ENCODE measurements at places on chromosomes 6 and 20.

GRCh38 chr6:87118054-87118453 lies 23.1 kb upstream of the CGA start:
- no peak for DNase-seq

DNA sequence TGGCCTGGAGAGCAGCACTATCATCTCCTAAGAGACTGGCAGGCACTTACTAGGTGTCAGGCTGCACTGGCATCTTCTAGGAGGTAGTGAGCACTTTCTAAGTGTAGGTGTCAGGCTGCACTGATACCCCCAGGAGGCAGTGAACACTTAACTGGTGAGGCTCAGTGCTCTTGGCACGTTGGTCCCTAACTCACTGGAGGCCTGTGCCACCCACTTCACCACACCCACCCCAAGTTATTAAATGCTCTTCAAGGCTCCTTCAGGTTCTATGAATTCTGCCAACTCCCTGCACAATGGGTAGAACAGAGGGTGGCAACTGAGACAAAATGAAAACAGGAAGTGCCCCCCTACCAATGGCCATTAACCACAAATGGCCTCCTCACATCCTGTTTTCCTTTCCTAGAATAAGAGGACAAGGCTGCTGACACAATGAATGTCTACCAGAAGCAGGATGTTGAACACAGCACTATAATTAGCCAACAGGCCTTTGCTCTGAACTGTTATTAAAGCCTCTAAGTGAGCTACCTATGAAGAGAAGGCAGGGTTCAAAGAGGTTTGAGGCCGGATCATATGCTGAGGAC lies 29.4 kb downstream of the NCOA5 start:
- no peak for DNase-seq

DNA sequence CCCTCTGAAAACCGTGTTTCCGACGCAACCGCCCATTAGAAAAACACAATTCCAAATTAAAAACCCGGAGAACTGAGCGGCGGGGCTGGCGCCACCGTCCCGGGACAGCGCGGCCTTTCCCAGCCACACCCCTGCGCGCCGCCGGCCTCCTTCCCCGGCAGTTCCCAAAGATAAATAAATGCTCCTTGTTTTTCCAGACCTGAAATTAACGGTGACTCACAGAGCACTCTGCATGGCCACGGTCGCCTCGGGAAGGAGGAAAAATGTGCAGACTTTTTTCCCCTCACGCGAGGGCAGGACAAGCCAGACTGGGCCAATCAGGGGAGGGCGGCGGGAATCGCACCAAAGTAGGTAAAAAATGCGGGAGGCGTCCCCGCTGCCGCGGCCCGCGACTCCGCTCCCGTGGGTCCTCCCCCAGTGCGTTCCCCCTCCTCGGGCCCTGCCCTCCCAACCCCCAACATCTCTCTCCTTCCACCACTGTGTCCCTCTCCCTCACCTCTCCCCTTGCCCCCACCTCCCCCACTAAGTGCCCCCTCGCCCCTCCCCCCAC lies 828 bp upstream of the DSTN start:
- no peak for DNase-seq

DNA sequence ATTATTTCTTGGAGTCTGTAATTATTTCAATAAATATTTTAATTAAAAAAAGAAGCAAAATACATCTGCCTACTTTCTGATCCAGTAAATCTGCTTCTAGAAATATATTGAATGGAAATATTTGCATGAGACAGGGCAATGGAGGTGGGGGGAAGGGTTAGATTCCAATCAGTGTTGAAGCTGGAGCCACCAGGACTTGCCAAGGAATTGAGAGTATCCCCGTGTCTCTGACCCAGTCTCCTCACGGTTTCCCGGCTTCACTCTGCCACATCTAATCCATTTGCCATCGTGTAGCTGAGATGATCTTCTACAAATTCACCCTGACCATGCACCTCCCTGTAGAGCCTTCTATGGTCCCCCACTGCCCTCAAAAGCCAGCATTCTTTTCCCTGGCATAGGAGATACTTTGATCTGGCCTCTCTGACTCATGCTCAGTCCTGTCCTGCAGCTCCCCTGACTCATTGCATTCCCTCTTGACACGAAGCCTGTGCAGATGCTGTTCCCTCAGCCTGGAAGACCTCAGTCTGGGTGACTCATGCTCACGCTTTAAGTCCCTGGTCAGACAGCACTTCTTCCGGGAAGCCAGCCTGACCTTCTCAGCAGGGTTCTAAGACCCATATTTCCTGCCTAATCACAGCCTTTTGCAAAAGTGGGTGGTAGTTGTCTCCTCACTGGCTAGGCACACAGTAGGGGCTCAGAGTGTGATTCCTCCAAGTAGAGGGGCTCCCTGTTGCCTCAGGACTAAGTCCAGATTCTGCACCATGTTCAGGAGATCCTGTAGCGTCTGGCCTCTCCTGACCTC lies 23.0 kb upstream of the FKBP1A start:
- DNase-seq = no peak

DNA sequence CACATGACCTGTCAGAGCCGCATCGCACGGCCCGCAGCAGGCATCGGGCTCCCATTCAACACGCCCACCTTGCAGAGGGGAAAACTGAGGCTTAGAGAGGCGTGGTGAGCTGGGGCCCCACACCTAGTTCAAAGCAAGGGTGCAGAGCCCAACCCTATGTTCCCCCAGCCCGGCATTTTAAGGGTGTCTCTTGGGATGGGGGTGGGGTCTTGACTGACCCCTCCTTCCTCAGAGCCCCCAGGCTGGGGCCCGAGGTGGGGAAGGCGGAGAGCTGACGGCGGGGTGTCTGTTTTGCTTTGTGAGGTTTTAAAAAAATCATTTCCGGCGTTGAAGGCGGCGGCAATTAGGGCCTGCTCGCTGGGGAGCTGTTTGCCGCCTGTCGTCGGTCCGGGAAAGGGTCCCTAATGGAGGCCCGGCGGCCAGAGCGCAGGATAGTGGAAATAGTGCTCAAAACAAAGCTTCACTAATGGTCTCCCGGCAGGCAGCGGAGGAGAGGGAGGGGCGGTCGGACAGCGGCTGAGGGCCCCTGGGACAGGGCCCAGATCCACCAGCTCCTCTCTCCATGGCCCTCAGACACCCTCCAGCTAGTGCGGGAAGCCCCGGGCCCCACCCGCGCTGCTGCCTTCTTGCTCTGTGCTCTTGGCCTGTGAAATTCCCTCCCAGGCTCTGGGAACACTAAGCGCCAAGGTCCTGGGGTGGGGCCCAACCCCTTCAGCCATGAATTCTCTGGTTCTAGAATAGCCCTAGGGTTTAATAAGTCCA lies 11.9 kb downstream of the VSTM2L start:
- DNase-seq = no peak

DNA sequence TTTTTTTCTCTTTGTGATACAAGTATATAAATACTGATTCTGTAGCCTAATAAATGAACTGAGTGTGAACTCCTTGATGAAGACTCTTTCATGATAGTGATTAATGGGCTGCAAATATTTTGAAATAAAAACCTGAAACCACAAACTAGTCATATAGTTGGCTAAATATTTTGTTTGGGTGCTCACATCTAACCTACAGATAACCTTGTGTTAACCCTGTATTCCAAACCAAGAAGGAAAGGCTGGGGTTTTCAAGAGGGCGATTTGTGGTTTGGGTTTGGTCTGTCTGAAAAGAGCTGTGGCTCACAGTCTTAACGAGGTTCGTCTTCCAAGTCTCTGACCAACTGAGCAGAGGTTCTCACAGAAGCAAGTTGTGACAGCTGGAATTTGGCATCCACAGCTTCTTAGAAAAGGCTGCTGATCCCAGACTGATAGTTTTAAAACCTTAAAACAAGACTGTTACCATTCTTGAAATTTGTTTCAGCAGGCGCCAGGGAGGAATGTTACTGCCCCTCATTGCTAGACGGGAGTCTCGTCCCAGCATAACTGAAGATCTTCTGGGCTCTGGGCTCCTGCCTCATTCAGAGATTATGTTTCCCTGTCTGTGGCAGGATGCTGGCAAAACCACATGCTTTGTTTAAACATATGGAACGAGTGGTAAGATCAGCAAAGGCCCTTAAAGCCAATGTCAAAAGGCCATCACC lies 736.4 kb upstream of the MARCKS start:
- DNase-seq = no peak

All from activated T-helper 1 cell treated with anti-CD3 and anti-CD28 coated beads, Interleukin-2, amount 50 U/mL, for 16 hours (primary cell).